ENCODE measurements at places on chromosomes 13 and 19.

GRCh38 chr19:28351761-28352160, 861.2 kb downstream of the UQCRFS1 start:
- no peak for DNase-seq

GRCh38 chr19:55526216-55527196, 10.4 kb downstream of the SBK2 start:
- no peak for DNase-seq

- DNase-seq, result no peak
Measured at GRCh38 chr19:3577723-3578344, 5.1 kb downstream of the HMG20B start.

DNA sequence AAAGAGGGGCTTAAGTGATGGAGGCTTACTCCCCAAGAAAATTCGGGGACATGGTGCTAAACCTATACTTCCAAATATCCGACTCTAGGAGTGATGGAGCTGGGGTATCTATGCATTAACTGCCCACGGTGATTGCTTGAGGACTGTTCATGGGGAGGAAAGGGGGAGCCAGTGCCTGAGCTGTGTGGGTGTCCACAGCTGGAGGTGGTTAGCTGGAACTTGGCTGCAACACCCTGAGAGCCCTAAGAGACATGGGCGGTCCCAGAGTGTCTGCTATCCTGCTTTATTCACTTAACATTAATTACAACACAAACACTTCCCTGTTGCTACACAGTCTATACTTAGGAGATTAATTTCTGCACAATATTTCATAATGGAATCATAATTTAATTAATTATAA, 28.1 kb upstream of the POMP start:
- DNase-seq, result no peak

GRCh38 chr19:43674183-43674582, 4.2 kb upstream of the PLAUR start:
- no peak for DNase-seq

DNA sequence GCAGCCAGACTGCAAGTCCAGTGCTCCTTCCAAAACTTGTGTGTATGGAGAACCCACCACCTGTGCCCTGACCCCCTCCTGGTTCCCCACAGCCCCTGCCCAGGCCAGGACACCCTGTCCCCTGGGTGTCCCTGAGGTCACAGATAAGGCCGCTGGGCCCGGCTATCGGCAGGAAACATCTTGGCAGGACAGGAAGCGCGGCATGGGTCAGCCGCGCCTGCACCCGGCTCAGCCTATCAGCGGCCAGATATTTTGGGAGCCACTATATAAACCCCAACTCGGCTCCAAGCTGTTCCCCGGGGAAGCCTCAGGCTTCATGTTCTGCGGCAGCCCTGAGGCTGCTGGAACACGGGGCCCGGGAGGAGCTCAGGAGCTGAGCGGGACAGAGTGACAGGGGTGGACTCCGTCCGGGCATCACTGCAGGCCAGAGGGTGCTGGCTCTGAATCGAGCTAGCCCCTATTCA, 60.8 kb downstream of the AP1M1 start:
- DNase-seq, result peak; percentile 31

GRCh38 chr19:30036154-30037129, 94.4 kb downstream of the URI1 start:
- DNase-seq, result no peak

DNA sequence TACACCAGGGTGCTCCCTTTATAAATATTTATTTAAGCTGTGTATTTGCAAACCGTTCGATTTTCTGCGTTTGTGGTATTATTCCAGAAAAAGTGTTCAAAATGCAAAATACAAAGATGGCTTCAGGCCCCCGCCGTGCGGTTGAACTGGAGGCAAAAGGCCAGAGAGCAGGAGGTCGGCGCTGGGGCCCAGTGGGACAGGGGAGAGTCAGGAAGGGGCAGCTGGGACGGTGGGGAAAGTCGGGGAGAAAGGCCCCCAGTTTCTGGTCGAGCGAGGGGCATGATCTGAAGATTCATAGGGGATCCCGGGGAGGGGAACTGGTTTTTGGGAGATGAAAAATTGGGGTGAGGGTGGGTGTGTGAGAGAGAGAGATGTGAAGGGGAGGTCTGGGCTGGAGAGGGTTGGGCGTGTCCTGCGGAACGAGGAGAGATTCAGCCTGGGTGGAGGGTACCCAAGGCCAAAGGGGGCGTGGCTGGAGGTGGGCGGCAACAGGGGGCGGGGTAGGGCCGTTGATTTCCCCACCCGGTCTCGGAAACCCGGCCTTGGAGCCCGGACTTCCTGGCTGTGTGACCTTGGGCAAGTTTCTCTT, 678 bp downstream of the ISOC2 start:
- peak; percentile 29 for DNase-seq

DNA sequence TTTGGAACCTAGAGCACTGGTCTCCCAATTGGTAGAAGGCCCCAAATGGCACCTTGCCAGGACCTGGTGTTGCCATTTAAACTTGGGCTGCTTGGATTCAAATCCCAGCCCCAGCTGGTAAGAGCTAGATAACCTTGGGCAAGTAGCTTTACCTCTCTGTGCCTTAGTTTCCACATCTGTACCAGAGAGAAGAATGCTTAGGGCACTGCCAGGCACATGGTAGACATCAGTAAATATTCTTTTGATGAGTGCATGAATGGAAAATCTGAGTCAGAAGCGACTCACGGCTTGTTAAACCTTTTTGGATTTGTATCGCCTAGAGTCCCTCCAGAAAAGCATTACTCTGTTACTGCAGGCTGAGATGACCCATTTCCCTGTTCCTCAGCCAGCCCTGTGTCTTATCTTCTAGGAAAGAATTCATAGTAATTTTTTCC, 90.9 kb downstream of the SIPA1L3 start:
- no peak for DNase-seq

GRCh38 chr19:13399746-13400145, 106.5 kb downstream of the CACNA1A start:
- DNase-seq, result no peak

DNA sequence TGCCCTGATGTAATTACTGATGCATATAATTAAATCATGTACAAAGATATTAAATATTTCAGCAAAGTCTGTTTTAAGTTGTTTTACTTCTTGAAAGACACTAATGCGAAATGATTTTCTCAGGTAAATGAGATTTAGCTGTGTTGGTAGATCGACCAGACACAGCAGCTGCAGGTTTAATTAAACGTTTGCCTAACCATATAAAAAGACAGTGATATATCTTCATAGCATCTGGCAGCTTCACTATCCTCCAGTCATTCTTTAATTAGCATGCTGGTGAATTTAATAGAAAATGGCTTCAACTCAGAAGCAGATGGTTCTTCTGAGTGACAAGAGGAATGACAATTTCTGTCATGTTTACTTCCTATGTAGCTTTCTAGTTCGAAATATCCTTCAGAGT, 69.3 kb downstream of the NHLRC3 start:
- DNase-seq, result no peak

DNA sequence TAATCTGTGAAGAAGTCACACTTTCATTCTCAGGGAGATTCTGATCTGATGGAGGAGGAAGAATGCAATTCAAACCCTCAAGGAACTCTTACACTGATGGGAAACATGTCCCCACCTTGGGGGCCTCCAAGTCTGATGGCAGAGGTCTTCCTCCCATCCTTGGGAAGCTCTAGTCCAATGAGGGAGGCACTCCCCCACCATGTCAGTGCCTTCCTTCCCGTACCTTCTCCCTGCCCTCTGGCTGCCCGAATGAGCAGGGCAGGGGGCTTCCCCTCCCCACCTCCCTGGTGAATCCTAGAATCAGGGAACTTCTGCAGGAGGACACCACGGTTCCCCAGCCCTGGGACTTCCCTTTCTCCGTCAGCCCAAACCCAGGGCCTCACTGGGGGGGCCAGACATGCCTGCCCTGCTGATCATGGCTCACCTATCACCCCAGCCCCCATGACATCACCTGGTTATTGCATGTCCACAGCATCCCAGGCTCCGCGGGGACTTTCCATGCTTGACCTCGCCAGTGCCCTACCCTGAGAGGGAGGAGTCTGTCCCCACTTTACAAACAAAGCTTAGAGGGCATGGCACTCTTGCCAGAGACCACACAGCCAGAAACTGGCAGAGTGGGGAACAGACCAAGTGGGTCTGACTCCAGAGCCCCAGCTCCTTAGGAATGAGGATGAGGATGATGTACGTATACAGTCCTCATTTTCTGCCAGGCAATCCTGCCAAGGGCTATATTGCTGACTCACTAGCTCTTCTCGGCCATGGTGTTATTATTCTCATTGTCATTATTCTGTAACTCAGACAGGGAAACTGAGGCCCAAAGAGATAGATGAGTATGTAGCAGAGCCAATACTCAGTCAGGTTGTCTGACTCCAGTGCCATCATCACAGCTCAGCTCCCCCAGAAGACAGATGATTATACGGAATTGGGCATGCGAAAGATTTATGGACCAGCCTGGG, 9.6 kb upstream of the BCL3 start:
- no peak for DNase-seq

DNA sequence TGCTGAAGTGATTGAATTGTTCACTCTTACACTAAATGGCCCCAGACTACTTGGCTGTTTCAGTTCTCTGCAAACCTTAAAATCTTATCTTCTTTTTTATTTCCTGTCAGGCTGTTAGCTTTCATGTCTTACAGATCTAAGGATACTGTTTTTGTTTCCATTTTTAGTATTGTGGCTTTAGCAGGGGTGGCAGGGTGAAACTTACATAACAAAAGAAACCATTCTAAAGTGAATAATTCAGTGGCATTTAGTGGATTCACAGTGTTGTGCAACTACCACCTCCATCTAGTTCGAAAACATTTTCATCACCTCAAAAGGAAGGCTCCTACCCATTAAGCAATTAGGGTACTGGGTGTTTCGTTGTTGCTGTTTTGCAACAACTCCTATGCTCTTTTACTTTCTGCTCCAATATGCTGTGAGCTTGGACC, 19.8 kb downstream of the TMEM272 start:
- DNase-seq, result no peak

DNA sequence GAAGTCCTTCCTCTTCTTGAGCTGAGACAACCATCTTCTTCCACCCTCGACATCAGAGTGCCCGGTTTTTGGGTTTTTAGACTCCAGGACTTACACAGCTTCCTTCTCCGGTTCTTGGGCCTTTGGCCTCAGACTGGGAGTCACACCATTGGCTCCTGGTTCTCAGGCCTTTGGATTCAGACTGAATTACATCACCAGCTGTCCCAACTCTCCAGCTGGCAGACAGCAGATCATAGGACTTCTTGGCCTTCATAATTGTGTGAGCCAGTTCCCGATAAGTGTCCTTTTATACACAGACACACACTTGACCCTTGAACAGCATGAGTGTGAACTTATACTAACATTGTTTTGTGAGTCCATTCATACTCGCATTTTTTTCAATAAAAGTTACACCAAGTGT, 166.0 kb upstream of the UBL3 start:
- no peak for DNase-seq

All from nucleus accumbens (tissue), 56 donors.